Stimulated activated CD4-positive, alpha-beta T cell treated with anti-CD3 and anti-CD28 coated beads, Interleukin-4, amount 100 ng/mL, for 48 hours (primary cell): ENCODE measurements at places on chromosomes 16 and 17.

- no peak for DNase-seq
These were observed 13.0 kb upstream of the HOXB9 start for GRCh38 chr17:48639136-48639535.

GRCh38 chr17:51613255-51613654, 352.9 kb downstream of the UTP18 start:
- no peak for DNase-seq

DNA sequence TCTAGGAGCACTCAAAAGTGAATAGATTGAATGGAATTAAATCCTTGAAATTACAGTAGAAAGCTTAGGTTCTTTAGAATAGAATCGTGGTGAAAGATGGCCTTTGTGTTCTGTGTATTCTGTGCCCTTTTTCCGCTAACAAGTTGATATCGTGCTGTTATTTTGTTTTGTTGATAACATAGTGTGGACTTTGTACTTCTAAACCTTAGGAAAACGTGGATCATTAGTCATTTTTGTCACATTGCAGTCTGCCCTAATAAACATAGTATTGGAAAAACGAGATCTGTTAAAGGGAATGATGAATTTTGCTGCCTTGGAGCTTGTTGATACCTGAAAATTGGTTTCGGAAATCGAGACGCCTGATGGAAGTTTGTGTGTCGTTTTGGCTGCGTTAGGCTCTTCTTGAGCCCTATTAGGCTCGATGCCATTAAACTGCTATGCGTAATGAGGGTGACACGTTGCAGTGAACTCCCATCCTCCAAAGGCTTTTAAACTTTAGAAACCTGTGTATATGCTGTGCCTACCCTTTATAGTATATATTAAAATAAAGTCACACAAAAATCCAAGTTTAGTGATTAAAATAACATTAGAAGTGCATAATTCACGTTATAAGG, 145.7 kb downstream of the PRKCA start:
- DNase-seq: no peak

- no peak for DNase-seq
These were observed 100.7 kb downstream of the ABCA8 start for GRCh38 chr17:68854452-68854851.

GRCh38 chr16:69937465-69937951, 13.6 kb upstream of the CLEC18A start:
- no peak for DNase-seq

- DNase-seq: peak; percentile 35
These were observed 4.8 kb downstream of the IL4R start for GRCh38 chr16:27318392-27319256.
